Activated CD8-positive, alpha-beta T cell treated with anti-CD3 and anti-CD28 coated beads for 36 hours (primary cell): ENCODE measurements at places on chromosomes 3 and 15.

DNA sequence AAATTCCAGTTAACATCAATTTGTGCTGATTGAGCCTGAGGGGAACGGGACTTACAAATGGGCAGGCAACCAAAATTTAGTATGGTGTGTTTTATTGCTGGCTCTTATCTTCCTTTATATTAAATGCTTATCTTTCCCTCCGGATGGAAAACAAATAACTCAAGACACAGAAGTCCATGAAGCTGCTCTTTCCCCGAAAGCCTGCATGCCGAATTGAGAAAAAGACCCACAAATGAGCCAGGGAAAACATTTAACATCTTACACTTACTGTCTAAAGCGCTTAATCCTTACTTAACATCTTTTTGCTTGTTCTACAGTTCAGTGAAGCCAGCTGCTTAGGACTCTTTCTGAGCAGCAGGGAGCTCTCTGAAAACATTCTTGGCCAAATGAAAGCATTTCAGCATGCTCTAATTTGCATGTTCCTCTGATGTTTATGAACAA is 49.5 kb downstream of the HEG1 start:
- no peak for DNase-seq

DNA sequence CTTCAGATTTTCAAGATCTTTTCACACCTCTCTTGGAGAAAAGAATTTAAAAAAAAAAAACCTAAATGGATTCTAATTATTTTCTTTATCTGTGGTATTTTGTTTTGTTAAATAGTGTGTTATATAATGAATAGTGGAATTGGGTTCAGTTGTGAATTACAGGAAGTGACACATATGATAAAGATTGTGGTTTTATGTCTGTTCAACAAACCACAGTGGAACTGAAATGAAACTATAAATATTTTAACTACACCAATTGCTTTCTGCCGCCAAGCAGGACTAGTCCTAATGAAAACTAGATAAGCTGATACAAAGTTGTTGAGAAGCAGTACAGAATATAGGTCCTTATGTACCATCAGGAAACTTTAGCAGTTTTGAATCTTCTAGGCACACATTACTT is 121.6 kb downstream of the UBE2E2 start:
- DNase-seq, result no peak

DNA sequence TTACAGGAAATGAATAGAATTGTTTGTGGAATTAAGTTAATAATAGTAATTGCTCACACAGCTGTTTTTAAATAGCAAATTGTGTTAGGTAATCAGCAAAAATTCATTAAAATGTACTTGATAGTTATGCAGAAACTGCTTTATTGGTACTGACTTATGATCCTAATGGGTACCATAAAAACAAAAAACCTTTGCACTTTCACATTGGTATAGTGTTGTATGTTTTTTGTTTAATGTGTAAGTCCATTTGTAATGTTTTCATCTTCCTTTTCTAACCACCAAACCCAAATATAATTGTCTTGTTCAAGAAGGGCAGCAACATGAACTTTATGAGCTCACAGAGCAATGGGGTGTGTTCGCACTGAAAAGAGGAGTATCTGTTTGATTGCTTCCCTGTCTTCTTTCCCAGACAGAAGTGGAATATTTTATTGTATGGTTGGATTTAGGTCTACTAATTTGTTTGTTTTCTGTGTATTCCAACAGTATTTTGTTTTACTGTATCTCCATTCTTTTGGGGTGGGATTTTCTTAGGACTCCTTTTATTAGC is 135.8 kb downstream of the TCF12 start:
- DNase-seq, result no peak

GRCh38 chr3:62481962-62482361 is 108.6 kb upstream of the FEZF2 start:
- no peak for DNase-seq

GRCh38 chr3:58082047-58082446 is 73.8 kb downstream of the FLNB start:
- peak; percentile 43 for DNase-seq
